Sciatic nerve (tissue), 2 donors: ENCODE measurements at places on chromosomes 5 and 9. TPM values are rescaled to one million over a fixed set of nuclear protein-coding genes. Genes with fewer than 3 reads are reported as not detected.

Gene S100Z
- 0.36 TPM for total RNA-seq

Gene TAF9
- 28.1 TPM for total RNA-seq

Gene UBE2R2
- total RNA-seq, result 39.9 TPM

Gene BTNL3
- not detected for total RNA-seq

Gene PCDHGA6
- total RNA-seq, result 10.3 TPM

Gene GKAP1
- total RNA-seq, result 11.5 TPM

Gene SLC36A2
- total RNA-seq, result 30.2 TPM

DNA sequence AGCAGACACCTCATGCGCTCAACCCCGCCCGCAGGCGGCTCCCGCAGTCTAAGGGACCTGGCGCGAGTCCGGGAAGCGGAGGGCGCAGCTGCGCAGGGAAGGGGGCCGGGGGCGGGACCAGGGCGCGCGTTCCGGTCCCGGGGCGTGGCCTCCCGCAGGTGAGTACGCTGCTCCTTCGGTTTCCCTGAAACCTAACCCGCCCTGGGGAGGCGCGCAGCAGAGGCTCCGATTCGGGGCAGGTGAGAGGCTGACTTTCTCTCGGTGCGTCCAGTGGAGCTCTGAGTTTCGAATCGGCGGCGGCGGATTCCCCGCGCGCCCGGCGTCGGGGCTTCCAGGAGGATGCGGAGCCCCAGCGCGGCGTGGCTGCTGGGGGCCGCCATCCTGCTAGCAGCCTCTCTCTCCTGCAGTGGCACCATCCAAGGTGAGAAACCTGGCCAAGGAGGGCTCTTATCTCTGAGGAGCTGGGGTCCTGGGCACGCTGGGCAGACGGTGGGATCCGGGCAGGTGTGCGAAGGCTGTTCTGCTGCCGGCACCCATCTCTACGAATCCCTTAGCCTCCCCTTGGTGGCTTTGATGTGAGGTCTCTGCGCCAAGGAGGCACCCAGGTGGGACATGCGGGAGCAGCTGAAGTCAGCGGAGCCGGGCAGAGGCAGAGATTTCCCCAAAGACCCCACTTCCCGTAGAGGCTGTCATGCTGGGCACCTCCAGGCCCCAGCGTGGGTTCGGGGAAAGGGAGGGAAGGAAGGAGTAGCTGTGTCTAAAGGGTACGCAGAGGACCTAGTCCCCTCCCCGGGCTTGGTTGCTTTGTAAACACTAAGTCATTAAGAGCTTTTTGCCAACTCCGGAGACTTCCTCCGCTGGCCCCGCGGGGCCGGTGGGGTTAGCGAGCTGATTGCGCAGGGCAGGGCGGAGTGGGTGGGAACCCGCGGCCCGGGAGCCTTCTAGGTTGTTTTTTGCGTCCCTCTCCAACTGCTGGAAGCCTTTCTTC, at the start of gene F2RL1:
Gene F2RL1, plus strand, starts transcription at position 187 of the 988 bp plus-strand sequence. Its CDS starts 153 bp downstream, at position 340.
- DNase-seq, result peak; percentile 59

DNA sequence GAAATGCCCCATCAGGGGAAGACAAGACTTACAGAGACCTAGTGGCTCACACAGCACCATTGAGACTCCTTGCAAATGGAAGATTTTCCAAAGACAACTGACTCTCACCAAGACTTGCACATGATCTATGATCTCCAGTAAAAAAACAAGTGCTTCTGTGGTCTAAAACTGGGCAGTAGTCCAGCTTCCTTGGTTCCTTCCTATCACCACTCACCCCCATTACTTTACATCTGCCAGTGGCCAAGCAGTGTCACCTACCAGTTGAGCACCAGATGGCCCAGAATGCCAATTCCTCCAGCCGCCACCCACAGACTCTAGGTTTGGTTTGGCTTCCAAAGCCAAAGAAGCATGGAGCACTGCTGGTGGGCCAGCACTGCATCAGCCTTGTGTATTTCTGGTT, 47.7 kb downstream of the SH3TC2 start:
- DNase-seq, result no peak

DNA sequence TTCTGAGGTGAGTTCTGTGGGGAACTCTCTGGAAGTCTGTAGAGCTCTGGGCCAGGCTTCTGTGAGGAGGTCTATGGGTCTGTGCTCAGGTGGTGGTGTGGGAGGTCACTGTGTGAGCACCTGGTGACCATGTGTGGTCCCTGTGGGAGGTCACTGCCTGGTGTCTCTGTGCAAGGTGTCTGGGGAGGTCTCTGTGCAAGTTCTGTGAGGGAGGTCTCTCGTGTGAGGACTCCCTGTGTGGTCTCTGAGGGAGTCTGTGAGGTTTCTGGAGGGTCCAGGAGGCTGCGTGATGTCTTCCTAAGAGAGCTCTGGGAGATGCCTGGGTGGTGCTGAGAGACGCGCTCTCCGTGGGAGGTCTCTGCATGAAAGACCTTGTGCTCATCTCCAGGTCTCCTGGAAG, 6.0 kb upstream of the SPATA31E1 start:
- DNase-seq, result no peak

DNA sequence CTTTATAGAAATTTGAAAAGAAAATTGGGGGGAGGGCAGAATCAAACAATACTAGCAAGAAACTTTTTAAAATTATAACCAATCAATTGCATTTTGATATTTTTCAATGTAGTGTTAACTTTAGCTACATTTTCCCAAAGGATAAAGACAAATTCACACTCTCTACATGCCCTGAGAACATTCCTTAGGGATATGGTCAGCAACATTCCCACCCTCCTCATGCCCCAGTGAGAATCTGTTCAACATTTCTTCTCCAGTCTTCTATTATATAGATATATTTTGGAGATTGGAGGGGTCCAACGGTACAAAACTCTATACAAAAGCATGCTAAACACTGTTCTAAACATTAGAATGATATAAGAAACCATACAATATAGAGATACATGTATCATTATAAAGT, 11.6 kb upstream of the PRR16 start:
- no peak for DNase-seq

DNA sequence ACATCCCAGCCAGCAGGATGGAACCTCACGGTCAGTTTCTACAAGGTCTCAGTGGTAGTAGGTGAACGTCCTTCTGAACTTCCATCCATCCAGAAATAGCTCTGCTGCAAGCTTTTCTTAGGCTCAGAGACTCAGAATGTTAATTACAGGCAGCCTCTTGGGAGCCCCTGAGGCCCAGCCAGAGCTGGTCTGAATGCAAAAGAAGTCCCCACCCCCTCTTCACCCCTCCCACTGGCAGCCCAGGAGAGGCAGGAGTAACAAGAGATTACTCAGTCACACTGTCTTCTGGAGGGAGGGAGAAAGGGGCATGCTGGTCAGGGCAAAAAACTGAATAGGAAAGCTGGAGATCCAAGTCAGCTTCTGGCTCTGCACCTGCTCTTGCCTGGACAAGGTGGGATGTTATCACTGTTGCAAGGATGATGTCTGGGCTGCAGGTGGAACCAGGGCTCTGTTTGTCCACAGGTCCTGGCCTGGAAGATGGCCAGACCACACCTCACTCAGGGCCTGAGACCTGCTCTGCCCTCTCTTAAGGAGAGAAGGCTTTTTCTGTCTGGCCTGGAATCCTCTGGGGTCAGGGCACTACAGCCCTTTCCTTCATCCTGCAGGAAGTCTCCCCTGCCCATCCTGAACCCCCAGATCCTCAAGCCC, 9.1 kb downstream of the ENHO start:
- DNase-seq, result peak; percentile 47

DNA sequence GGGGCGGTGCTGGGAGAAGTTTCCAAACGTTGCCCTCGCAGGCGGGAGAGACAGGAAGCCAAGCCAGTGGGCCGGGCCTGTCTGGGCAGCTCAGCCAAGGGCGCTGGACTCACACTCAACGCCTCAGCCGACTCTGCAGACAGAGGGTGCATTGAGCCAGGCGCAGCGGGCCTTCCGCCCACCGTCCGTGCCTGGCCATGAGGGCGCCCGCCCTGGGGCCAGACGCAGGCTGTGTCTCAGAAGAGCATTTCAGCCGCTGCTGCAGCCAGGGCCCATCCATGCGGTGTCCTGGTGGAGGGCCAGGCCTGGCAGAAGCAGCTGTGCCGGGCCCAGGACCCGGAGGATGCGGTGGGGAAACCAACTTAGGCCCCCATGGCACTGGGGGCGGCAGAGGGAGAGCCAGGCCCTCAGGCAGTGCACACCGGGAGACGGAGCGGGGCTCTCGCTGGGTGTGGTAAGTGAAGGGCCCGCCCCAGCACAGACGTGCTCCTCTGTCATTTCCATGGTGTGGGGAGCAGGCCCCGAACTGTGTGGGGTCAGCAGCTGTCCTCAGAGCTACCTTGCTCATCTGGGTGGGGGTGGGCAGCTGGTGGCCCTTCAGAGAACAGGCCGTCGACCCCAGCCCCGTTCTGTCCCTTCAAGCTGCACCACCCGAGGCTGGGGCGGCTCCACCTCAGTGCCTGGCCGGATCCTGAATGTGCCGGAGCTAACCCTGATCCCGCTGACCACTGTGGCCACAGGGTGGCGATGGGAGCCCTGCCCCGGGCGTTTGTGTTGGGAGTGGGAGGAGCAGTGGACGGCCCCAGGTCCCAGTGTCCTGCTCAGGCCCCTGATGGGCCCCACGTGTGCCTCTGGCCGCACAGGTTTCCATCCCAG, 18.0 kb downstream of the DNLZ start:
- DNase-seq, result peak; percentile 85

GRCh38 chr9:90659650-90660364, 17.2 kb upstream of the DIRAS2 start:
- no peak for DNase-seq

- DNase-seq, result no peak
Measured at GRCh38 chr9:6646293-6646636, 736 bp upstream of the GLDC start.

DNA sequence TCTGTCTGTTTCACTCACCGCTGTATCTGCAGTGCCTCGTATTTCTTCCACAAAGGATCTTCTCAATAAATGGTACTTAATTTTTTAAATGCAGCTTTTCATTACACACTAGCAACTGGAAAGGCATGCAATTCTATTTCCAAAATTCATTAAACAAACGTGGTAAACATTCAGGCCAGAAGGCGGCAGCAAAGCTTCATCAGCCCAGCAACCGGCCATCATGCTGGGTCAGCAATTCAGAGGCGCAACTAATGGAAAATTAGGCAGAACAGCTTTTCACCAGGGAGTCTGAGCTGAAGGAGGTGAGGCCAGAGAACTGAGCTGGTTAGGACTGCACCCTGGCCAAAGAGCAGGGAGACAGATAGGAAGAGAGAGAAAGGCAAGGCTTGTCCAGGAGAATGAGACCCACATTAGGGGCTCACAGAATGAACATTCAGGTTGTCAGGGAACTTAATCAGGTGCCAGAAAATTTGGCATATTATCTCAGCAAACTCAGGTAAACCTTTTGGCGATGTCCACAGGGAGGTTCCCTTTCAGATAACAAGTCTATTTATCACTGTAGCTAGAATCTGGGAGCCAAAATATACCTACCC, 17.7 kb upstream of the RNF180 start:
- DNase-seq, result peak; percentile 77

DNA sequence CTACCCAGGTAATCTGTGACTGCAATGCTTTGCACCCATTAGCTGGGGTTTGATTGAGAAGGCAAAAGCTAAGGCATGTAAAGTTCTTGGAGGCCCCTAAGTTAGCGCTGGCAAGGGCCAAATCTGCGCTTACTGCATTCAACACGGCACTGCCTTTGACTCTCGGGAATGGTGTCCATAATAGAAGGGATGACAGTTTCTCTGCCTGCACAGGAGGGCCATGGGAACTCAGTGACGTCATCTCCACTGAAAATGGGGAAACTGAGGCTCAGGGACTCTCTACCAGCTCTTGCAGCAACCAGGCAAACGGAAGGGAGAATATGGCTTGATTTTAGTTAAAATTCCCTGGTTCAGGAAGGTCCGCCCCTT, 487 bp downstream of the SPATA24 start:
- no peak for DNase-seq

DNA sequence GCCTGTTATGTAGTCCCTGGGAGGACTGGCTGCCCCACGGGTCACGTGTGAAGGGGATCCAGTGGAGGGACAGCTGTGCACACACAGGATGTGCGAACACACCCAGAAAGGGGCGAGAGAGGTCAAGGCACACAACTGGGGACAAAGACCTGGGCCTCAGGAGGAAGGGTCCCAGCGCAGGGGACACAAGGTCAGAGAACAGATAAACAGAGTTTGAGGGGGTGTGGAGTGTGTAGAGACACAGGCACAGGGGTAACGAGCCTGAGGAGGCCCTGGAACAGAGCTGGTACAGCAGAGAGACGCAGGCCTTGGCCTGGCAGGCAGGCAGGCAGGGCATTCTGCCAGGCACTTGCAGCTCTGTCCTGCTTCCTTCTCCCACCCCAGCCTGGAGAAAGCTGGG, 14.8 kb upstream of the PSMD5 start:
- DNase-seq, result peak; percentile 34

- DNase-seq, result no peak
Measured at GRCh38 chr9:84671586-84672521, 2.3 kb downstream of the NTRK2 start.
